Gastrocnemius medialis (tissue), 4 donors: ENCODE measurements at places on chromosomes 4 and X.

DNA sequence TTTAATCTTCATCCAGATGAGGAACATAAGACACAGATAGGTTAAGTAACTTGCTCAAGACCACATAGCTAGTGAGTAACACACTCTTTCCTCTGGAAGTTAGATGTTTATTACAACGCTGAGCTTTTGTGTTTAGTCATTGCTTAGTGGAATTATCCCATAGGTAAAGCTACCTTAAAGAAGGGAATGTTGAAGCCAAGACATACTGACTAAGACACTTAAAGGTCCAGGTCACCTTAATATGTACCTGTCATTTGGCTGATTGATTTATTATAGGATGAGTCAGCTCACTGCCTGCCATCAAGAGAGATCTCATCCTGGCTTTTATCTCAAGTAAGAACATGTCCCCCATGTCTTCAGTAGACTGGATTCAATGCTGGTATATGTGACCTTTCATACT, 53.4 kb downstream of the KDR start:
- no peak overlapping the region for H3K4me3 ChIP-seq
- no peak overlapping the region for H3K27ac ChIP-seq
- DNase-seq, result no peak
- no peaks in the 10 kb centered on the region for H3K27me3 ChIP-seq
- no peaks in the 10 kb centered on the region for H3K36me3 ChIP-seq

- no peak for DNase-seq
- H3K4me1 ChIP-seq, result no peaks in the 10 kb centered on the region
- H3K27ac ChIP-seq, result no peak overlapping the region
Measured at GRCh38 chr4:7295911-7296660, 103.7 kb downstream of the SORCS2 start.

GRCh38 chrX:30309139-30309571, at the start of gene NR0B1:
Gene NR0B1 (minus strand): TSS chrX:30309390. CDS start chrX:30309363, 27 bp downstream.
- no peak within 1 kb of the TSS for H3K4me3 ChIP-seq
- no peaks in the 10 kb centered on the region for H3K36me3 ChIP-seq
- no peaks in the 10 kb centered on the region for H3K4me1 ChIP-seq
- peaks cover 16% of the 10 kb centered on the region for H3K27me3 ChIP-seq
- no peak within 1 kb of the TSS for H3K27ac ChIP-seq

DNA sequence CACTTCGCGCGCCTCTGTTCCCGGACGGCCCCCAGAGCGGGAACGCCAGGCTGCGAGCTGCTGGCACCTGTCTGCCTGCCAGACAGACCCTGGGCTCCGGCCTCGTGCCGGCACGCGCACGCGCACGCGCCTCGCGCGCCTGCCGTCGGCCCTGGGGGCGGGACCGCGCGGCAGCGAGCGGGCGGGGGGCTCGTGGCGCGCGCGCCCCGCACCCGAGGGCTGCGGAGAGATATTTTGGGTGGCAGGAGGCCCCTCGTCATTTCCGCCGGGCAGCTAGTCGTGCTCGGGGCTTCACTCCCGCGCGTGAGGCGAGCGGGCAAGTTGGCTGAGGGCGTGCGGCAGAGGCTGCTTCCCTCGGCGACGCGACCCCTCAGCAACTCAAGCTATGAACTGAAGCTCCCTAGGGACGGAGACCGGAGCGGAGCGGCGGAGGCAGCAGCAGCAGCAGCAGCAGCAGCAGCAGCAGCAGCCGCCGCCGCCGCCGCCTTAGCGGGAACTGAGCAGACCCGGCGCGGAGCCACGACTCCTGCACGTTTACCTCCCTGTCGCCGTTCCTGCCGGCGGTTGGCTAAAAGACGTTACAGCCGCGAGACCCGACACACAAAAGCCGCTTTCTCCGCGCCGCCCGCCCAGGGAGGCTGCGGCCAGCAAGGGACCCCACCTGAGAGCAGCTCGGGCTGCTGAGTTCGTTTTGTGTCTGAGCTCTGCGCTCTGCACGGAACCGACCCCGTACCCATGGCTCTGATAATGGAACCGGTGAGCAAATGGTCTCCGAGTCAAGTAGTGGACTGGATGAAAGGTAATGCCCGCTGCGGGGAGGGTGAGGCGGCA, at the start of gene CNKSR2:
Gene CNKSR2 (plus strand): TSS at position 256 of the 831 bp plus-strand sequence. CDS start 480 bp downstream, at position 736.
- H3K36me3 ChIP-seq, result no peaks in the 10 kb centered on the region
- peak within 1 kb of the TSS; percentile 56 for H3K4me3 ChIP-seq
- H3K4me1 ChIP-seq, result peaks cover 7% of the 10 kb centered on the region
- H3K27me3 ChIP-seq, result peaks cover 25% of the 10 kb centered on the region

DNA sequence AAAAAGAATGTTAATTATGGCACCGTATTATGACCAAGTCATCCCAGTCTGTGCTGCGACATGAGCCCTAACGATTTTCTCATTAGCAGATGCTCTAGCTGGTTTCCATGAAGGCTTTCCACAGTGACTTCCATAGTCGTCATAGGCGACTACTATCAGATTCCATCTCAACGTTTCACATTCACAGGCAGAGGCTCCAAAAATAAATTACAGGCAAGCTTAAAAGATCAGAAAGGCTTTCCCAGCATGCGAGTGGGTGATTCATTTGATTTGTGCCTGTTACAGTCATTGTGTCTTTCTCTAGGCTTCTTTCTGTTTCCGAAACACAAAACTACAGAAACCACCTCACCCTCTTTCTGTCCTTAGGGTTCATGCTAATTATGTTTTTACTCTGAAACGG, 43.2 kb downstream of the PALLD start:
- no peak for DNase-seq
- H3K27me3 ChIP-seq, result no peaks in the 10 kb centered on the region
- peak overlapping the region; percentile 77 for H3K27ac ChIP-seq
- peaks cover 32% of the 10 kb centered on the region for H3K4me1 ChIP-seq

- H3K27me3 ChIP-seq, result no peaks in the 10 kb centered on the region
- H3K4me1 ChIP-seq, result no peaks in the 10 kb centered on the region
- H3K36me3 ChIP-seq, result no peaks in the 10 kb centered on the region
- no peak for DNase-seq
Measured at GRCh38 chr4:141410839-141411238, 190.1 kb downstream of the ZNF330 start.
